ENCODE measurements at places on chromosomes 2 and 18.

DNA sequence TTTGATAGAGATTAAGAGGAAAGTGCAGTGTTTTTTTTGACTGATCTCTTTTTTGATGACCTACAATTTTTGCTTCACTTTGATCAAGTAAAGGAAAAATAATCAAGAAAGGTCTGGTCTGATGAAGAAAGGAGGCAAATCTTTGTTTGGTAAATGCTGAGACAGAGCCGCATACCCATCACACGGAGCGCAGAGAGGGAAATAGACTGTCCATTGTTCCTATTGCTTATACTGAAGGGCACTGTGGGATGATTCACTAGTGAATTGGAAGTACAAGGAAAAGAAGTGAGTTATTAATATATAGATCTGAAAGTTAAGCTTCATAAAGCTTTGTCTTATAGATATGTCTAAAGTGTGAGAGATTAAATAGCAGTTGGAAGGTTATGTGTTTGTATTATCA is 455.1 kb downstream of the PLCL1 start:
- DNase-seq, result no peak

DNA sequence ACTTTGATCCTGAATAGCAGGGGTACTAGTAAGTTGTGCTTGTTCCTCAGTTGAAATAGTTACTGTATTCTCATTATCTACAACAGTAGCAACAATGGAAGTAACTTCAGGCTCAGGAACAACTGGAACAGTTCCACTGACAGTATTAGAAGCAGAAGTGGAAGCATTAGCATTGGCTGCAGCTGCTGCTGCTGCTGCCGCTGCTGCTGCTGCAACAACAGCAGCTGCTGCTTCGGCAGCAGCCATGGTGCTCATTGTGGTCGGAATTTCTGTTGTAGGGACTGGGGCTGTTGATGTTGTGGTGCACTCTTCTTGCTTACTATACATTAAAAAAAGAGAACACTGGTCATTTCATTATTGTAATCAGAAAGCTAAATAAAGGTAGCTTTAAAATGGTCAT is 40.8 kb downstream of the PRPF40A start:
- DNase-seq, result no peak

DNA sequence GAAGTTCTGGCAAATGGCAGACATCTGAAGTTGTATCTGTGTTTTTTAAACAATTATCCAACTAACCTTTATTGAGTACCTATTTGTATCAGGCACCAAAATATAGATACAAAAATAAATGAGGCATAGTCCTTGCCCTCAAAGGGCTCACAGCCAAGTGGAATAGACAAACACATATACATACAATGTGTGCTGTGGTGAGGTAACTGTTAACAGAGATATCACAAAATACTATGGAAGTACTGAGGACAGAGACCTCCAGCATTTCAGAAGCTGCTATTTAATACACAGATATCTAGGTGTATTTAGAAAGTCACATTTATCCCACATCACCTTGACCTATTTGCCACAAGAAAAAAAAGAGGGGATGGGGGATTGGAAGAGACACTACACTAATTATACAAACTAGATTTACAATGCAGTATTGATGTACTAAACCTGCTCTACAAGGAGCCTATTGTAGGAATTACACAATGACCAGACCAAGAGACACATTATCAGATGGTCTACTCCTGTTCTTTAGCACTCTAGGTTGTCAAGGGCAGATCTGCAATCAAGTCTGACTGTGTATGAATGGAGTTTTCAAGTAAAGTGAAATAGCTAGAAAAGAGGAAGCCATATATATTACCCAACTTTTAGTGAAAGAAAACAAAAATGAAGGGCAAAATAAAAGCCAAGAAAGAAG is 62.2 kb downstream of the SPIRE1 start:
- no peak for DNase-seq

DNA sequence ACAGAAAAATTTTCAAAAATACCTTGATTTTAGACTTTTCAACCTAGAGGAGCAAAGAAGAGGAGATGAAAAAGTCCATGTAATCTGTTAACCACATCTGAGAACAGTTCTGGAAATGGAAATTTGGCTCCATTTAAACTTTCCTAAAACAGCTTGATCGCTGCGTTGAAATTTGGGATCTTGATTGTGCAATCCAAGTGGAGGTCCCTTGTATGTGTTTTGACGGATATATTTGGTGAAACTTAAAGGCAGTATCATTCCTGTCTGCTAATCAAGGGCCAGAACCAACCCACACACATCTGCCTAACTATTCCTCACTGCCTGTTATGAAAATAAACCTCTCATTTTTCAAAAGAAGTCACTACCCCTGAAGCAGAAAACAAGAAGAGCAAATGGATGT is 46.6 kb downstream of the SPATS2L start:
- no peak for DNase-seq

DNA sequence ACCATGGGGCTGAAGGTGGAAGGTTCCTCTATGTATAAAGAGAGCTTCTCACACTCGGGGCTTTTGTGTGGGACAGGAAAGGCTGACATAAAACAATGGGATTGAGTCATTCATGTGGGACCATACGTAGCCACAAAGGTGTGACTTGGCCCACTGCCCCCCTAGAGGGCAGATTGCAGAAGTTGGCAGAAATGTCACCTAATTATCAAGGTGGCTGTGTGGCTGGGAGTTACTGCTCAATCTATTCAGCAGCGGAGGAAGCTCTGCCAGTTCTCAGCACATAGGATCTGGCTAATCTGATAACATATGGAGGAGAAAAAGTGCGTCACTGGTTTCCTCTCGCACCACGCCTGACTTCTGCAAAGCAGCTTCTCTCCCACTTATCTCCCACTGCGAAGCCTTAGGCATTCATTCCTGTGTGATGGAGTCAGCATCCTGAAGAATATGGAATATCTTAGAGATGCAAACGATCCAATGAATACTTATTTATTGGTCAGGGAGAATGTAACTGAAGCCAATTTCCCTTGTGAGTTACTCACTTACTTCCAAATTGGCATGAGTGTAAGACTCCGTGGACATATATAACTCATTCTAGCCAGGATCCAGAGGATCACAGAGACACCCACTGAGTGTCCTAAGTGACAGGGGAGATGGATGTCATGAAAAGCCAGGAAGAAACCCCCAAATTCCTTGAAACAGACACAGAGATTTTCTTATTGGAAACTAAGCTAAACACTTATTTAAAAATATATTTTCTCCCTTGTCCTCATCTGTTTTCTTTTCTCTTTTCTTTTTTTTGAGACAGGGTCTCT is 344.8 kb downstream of the TGIF1 start:
- peak; percentile 81 for DNase-seq

DNA sequence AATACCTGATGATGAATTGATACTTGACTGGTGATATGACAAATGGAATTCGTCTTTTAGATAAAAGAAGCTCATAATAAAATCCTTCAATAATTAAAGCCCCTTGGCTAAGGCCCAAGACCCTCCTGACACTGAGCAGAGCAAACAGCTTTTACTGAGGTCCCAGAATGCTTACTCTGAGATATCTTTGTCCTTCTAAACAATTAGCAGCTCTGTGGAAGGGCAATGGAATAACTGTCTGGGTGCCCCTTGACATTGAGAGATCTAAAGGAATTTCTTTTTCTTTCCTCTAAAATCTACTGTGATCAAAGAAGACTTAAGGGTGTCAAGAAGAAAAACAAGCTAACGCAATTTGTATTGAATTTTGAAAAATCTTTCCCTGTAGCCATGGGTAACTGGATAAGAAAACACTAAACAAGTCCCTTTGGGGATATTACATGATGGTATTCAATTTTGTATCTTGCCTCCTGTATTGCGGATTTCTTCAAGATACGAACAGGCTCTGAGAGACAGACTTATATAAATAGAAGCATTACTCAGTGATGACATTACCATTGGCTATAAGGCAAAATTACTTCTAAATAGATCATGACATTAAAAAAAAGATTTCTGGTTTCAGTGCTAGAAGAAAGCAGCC is 128.8 kb downstream of the MREG start:
- DNase-seq, result no peak

DNA sequence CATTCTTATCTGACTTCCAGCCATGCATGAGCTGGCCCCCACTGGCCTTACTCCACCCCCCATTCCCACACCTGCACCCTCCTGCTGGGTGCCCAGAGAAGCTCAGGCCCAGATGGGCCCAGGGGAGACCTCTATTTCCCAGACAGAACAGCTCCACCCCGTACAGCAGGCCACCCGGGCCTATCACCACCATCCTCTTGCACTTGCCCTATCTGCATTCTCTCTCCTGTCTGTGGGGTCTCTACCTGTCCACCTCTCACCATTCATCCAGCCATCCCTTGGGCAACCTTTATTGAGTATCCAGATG is 25.3 kb upstream of the TNS1 start:
- DNase-seq, result no peak

DNA sequence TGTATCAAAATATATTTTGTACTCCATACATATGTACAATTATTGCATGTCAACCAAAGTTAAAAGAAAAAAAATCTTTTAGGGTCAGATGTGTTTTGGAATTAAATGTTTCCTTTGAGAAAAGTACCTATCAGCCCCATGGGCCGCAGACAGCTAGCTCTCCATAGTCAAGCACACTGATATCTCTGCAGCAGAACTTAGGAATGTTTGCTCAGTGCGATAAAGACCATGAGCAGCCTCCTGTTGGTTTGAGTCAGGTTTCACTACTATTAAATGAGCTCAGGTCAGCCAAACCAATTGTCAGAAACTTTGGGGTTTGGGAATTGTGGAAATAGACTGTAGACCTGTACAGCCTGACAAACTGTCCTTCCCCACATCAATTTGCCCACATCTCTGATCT is 33.7 kb downstream of the LCT start:
- DNase-seq, result no peak

DNA sequence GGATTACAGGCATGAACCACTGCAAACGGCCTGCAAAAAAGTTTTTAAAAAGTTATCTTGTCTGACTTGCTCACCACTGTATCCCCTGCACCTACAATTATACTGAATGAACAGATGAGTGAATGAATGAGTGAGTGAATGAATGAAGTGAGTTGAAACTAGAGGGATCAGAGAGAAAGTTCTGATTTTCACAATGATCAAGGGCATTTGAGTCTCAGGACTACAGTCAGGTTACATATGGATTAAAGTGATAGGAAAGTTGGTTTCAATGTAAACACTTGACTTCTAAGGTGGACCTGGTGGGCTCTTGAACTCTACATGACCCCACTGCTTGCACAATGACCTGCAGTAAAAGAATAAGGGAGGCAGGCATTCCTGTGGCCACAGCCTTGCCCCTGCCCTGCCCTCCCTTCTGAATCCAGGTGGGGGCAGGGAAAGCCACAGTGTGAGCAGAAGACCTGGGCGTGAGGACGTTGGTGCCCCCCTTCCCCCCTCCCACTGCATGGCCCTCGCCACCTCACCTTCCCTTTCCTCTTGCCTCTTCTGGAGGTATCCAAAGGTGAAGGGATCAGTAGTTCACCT is 10.7 kb downstream of the C2orf80 start:
- DNase-seq, result no peak

DNA sequence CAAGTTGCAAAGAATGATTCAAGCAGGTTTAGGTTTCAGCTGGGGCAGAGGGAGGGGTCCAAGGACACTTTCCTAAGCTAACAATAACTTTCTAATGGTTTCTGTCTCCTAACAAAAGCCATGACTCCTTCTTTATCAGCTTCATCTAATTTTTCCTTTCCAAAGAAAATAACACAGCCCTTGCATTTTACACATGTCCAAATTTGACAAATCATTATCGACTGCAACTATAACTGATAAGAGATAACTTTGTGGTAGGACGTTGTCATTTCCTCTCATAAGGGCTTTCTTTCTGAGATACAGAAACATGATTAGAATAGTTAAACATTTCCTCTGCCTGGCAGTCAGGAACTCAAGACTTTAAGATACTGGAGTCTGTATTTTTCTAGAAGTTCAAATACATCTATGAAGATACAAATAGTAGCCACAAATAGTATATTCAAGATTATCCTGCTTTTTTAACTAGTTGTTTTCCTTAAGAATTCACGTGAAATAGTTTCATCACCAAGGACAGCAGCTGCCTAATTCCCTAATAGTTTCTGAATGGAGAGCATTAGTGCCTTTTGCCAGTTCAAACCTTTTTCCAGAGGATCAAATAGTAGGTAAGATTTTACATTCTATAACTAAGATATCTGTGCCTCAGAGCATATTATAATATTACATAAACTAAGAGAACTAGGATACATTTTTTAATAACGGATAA is 263.2 kb downstream of the EXOC6B start:
- DNase-seq, result no peak

DNA sequence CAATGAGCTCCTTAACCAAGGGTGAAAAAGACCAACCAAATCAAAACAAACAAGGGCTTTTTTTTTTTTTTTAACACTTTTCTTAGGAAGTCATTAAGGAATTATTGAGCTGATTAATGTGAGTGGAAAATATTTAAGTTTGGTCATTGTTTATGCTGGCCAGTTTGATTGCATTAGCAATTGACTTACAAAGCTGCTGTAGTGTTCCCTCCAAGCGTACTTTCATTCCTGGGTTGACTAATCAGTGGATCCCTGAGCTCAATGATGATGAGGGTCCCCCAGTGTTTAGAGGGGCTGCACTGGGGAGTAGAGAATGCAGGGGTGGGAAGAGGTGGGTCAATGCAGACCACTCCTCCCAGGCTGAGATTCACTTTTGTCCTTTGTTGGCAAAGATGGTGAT is 119.3 kb downstream of the PRKCE start:
- DNase-seq, result no peak

GRCh38 chr2:205680067-205680466 is 2.2 kb upstream of the NRP2 start:
- DNase-seq, result no peak

- DNase-seq, result no peak
Measured at GRCh38 chr18:73645160-73645715, 502.4 kb downstream of the FBXO15 start.

DNA sequence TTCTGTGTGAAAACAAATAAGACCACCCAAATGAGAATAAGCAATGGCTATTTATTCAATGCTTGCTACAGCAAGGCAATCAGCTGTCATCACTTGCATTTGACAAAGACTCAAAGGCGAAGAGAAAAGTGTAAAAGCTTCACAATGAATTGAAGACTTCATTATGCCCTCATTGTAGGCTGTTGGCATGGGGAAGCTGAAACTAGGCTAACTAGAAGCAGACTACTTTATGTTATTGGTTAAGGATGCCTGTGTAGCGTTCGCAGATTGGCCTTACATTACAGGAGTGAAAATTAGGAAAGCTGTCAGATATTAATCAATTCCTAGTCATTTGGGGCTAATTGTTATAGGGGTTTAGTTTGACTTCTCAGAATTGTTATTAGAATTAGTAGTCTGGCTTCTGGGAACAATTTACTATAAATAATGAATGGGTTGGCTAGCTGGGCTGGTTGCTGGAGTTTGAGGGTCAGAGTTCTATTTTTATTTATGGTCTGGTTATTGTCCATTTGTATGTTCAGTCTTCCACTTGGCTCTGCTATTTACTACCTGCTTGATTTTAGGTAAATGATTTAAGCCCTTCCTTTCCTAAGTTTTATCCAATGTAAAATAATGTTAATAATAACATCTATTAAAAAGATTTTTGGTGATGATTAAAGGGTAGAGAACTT is 437.2 kb upstream of the SYT4 start:
- DNase-seq, result no peak
